ENCODE measurements at places on chromosomes 7 and 10. TPM values are rescaled to one million over a fixed set of nuclear protein-coding genes. Genes with fewer than 3 reads are reported as not detected.

The PLOD3 gene
- total RNA-seq: 72.7 TPM

The WDR86 gene
- 13.7 TPM for total RNA-seq

The CDK14 gene
- 15.4 TPM for total RNA-seq

The ASB10 gene
- not detected for total RNA-seq

The LRRC18 gene
- total RNA-seq: not detected

The MNX1 gene
- total RNA-seq: not detected

The C7orf33 gene
- total RNA-seq: not detected

The NAT16 gene
- total RNA-seq: not detected

The TWIST1 gene
- 6.3 TPM for total RNA-seq

The C10orf67 gene
- not detected for total RNA-seq

The EN2 gene
- total RNA-seq: not detected

The PNLIPRP1 gene
- not detected for total RNA-seq

The CHN2 gene
- 25.5 TPM for total RNA-seq

The OGDH gene
- total RNA-seq: 68.3 TPM

The PANK1 gene
- 5.9 TPM for total RNA-seq

The GJC3 gene
- not detected for total RNA-seq

The FKBP14 gene
- 46.2 TPM for total RNA-seq

The RELN gene
- total RNA-seq: under 0.01 TPM

The INA gene
- total RNA-seq: 6.2 TPM

The TMEM176A gene
- not detected for total RNA-seq

The GPR146 gene
- total RNA-seq: 0.33 TPM

The GHRHR gene
- not detected for total RNA-seq

The VSTM4 gene
- not detected for total RNA-seq

The PNLIP gene
- total RNA-seq: not detected

The AKR1D1 gene
- not detected for total RNA-seq

The DPYSL4 gene
- 1.2 TPM for total RNA-seq

The NEUROG3 gene
- total RNA-seq: not detected

The PHYHIPL gene
- total RNA-seq: not detected

The ATOH7 gene
- total RNA-seq: under 0.01 TPM

The FBXL15 gene
- total RNA-seq: 8.7 TPM

The C1QL3 gene
- not detected for total RNA-seq

The FAM221A gene
- total RNA-seq: 2.3 TPM

The SPRN gene
- not detected for total RNA-seq

The SYT15B gene
- total RNA-seq: under 0.01 TPM

The DUS4L gene
- 8.2 TPM for total RNA-seq

The IGF2BP3 gene
- total RNA-seq: 93.9 TPM

The FAM241B gene
- total RNA-seq: not detected

The ADARB2 gene
- total RNA-seq: not detected

The FAM237B gene
- total RNA-seq: not detected

The IFIT1B gene
- not detected for total RNA-seq

The PYROXD2 gene
- total RNA-seq: 5.0 TPM

The CALCR gene
- not detected for total RNA-seq

The MRC1 gene
- total RNA-seq: 0.11 TPM

The CALML5 gene
- total RNA-seq: not detected

The LSM8 gene
- total RNA-seq: 23.9 TPM

The CALML3 gene
- total RNA-seq: not detected

The SLC13A1 gene
- total RNA-seq: not detected

The ITPRID1 gene
- under 0.01 TPM for total RNA-seq

The FFAR4 gene
- not detected for total RNA-seq

The DBF4 gene
- total RNA-seq: 8.6 TPM
